MG63 (cell line): ENCODE measurements at places on chromosomes 16 and 17.

DNA sequence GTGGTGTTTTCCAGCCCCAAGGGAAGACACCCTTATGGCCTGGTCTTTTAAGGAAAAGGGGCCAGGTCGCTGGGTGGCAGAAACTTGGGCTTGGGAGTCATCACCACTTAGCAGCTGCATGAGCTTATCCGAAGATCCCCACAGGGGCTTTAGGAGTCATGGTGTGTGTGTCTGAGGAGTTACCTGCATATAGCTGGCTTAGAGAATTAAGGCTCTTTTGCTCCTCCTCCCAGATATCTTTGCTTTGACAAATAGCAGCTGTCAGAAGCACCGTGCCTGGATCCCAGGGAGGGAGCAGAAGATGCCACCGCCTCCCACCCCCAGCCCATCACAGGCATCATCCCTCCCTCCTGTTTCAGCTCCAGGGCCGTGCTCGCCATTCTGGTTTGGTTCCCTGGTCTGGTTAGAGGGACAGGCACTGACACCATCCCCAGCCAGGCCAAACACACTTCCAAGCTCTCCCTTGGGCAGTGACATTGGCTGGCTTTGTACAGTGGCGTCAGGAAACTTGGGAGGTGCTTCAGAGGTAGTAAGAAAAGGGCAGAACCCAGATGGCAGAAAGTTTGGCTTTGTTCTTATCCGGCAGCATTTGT lies 17.4 kb downstream of the LDHD start:
- DNase-seq: no peak

DNA sequence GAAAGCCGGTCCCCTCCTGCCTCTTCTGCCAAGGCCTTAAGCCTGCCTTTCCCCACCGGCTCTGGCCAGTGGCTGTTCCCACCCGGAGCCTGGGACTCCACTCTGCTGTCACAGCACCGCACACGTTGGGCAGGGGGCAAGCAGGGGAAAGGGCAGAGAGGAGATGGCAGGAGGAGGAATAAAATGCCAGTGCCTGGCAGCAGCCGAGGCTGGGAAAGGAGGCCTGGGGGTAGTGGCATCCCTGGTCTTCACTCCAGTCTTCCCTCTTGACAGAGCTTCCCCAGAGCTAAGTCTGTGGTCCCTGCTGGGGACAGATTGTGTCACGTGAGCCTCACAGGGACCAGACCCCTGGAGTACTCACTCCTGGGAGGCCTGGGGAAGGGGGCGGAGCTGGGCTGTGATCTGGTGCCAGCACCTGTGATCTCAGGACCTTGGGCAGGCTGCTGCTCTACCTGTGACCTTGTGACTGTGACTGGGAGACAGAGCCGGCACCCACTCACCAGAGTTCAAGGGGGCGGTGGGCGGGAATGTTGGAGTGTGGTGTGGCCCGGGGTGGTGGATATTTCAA lies 97.2 kb upstream of the GSE1 start:
- no peak for DNase-seq

GRCh38 chr17:59558039-59558438 lies 7.4 kb upstream of the DHX40 start:
- DNase-seq: no peak

GRCh38 chr17:79592641-79593040 lies 18.2 kb downstream of the RBFOX3 start:
- DNase-seq: no peak

DNA sequence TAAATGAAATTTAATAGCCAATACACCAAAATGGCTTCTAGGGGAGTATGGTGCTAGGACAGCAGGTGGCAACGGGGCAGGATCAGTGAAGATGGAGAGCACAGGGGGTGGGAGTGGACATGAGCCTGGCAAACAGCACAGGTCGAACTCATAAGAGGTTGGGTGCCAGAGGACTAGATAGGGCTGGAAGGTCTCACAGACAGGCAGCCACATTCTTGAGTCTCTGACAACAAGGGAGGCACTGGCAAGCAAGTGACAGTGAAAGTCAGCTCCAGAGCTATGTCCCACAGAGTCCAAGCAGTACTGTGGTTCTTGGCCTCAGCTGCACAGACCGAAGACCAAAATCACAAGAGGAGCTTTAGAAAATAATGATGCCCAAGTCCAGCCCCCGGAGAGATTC lies 61.2 kb downstream of the USP31 start:
- no peak for DNase-seq

DNA sequence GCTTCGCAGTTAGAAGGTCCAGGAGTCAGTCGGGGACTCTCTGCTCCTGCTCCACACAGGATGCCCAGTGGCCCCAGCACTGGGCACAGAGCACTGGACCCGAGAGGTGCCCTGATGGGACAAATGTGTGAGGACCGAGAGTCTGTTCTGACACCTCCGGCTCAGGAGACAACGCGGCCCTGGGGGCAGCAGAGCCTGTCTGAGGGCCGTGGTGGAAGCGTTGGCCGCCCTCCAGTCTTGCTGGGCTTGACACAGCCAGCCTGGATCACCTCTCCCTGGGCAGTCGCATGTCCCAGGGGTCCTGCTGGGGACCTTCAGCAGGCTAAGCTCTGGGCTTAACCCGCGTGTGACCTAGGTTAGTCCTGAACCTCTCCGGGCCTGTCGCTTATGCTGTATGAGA lies 23.1 kb downstream of the LGALS9 start:
- no peak for DNase-seq

GRCh38 chr17:64177311-64178010 lies 47.5 kb upstream of the ERN1 start:
- no peak for DNase-seq

- no peak for DNase-seq
Observed at GRCh38 chr16:68469796-68470460, 21.6 kb upstream of the SMPD3 start.

DNA sequence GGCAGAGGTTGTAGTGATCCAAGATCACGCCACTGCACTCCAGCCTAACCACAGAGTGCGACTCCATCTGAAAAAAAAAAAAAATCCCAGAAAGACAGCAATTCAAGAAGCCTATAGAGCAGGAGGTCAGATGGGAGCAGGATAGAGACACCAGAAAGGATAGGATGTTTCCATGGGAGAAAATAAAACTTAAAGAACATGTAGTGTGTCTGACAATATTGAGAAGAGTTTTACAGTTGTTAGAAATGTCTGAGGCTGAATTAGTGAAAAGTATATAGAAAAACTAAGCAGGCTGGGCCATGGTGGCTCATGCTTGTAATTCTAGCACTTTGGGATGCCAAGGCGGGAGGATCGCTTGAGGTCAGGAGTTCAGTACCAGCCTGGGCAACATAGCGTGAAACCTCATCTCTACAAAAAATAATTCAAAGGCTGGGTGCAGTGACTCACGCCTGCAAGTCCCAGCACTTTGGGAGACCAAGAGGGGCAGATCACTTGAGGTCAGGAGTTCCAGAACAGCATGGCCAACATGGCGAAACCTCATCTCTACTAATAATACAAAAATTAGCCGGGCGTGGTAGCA lies 15.3 kb upstream of the TRIM37 start:
- DNase-seq: peak; percentile 37

- no peak for DNase-seq
Observed at GRCh38 chr17:27506348-27507218, 50.3 kb downstream of the KSR1 start.

- no peak for DNase-seq
Observed at GRCh38 chr17:1868090-1868489, 38.3 kb downstream of the RPA1 start.

- peak; percentile 25 for DNase-seq
Observed at GRCh38 chr16:5510819-5511370, 413.3 kb upstream of the EEF2KMT start.

GRCh38 chr17:42067371-42068091 lies 17.1 kb upstream of the C17orf113 start:
- DNase-seq: peak; percentile 34
